ENCODE measurements at places on chromosomes 6 and 20.

DNA sequence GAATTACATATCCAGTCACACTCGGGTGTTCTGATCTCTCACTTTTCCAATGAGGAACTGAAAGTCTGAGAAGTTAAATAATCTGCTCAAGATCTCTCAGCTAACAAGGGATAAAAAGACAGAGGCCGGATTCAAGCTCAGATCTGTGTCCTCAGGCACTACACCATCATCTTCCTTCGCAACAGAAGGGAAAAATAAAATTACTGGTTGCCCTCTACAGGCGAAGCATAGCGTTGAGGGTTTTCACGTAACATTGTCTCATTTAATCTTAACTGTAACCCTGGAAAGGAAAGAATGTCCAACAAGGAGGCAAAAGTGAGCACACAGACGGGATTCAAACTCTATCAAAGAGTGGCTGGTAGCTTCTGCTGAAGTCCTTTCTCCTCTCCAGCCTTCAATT is 67.8 kb upstream of the ANKEF1 start:
- no peak for DNase-seq

GRCh38 chr6:154390034-154390433 is 33.4 kb upstream of the IPCEF1 start:
- DNase-seq = no peak

DNA sequence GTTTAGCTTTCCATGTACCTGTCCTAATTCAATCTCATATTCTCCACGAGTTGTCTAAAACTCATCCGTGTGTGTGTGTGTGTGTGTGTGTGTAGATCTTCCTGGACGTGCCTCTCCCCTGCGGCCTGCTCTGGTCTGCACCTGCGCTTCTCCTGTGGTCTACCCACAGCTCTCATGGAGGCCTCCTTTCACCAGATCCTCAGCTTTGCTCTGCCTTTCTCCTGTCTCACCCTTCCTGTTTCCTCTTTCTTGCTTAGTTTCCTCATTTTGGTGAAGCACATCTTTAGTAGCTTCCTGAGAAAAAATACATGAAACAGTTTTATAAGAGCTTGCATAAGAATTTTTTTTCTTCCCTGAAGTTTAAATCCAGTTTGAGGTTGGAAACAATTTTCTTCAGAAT is 18.1 kb downstream of the SLX4IP start:
- no peak for DNase-seq

DNA sequence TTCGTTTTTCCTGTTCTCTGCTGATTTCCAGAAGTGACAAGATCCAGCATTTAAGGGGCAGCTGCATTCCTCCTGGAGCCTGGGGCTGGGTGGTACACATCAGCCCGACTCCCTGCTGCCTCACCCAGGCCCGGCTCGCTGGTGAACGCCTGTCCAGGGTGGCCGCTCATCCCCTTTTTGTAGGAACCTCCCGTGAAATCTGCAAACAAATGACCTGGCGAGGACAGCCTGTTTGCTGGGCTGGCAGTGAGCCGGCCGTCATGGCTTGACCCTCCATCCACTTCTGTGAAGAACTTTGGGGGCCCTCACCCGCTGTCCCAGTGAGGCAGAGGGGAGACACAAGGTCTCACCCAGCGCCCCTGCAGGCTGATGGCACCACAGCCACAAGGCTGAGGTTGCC is 39.0 kb downstream of the PYGB start:
- no peak for DNase-seq

- no peak for DNase-seq
Measured at GRCh38 chr6:144935661-144936060, 650.5 kb downstream of the UTRN start.

GRCh38 chr20:39025883-39026282 is 63.7 kb downstream of the DHX35 start:
- no peak for DNase-seq

DNA sequence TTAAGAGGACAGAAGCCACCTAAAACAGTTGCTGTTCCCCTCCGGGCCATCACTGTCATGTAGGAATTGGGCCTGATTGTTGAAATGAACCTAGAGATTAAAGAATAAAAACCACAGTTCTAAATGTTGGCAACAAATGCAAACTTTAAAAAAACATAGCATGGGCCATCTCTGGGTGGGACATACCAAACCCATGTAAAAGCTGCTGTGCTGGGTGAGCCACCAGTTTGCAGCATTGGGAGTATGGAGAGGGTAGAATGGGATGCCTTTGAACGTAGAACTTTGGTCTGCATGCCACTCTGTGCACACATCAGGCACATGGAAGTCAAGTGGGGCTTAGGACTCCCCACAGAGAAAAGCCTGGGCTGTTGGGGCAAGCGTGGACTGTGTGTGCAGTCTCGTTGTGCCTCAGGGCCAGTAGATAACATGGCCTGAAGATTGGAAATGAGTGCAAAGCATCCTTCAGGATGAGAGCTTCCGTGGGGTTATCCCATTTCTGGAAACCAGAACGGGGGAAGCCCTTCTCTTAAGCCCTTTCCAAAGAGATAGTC is 28.1 kb downstream of the EPB41L1 start:
- DNase-seq = no peak

DNA sequence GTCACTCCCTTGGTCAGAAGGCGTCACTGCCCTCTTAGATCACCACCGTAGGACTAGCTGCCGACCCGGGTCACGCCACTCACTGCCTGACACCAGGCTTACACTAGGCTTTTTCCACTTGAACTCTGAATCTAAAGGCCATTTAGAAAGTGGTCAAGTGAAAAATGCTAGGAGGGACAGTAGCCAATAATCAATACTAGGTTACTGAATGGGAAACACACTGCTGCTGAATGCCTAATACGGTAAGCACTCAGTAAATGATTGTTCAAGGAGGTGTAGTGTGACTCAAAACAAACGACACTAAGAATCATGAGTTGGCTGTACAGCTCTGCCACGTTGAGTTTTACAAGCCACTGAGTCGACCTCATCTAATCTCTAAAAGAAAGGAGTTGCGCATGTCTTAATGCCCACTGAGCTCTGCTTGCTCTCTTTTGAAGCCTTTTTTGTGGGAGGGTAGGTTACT is 760 bp upstream of the IBTK start:
- no peak for DNase-seq

- DNase-seq = no peak
Measured at GRCh38 chr6:117440706-117441525, 15.2 kb upstream of the ROS1 start.
